ENCODE measurements at places on chromosomes 16 and 17.

DNA sequence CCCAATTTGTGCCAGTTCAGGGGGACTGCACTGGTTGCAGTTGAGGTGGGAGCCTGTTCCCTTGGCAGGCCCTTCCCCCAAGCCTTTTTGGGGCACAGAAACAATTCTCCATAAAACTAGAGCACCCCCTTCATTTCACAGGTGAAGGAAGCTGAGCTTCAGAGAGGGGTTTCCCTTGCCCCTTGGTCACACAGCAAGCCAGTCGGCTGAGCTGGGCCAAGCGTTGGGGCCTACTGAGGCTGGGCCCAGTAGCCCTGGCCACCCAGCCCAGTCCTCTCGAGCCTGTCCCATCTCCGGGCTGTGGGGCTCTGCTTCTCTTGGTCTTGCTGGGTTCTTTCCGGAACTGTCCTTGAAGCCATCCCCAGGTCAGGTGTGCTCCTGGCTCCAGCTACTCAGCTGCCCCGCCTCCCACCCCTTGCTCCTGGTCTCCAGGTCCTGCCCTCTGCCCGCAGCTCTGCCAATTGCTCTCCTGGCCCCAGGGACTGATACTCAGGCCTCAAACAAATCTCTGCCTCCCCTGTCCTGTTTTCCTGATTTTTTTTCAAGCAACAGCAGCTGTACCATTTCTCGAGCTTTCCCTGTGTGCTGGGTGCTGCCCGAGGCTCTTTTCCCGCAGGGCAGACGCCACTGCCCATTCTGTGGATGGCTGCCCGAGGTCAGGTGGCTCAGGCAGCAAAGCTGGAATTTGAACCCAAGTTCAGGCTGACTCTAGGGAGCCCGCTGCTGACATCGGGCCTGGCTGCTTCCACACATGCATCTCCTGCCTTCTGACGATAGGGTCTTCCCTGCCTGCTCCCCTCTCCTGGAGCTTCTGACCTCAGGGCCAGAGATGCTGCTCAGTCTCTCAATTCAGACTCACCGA lies 87.4 kb upstream of the NKD1 start:
- no peak for DNase-seq

DNA sequence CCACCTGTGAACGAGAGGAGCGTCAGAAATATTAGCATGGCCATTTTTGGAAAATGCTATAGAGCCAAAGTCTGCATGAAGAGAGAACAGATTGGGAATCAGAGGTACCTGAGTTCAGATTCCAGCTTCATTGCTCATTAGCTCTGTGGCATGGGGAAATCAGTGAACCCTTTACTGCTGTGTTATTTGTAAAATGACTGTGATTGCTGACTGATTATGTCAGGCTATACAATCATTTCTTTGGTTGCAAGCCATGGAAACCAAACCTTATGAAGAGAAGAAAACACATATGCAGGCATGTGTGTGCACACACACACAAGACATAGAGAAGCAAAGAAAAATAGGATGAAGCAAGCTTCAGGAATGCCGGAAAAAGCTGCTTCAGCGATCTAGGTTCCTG lies 101.4 kb upstream of the HSBP1 start:
- DNase-seq = no peak

DNA sequence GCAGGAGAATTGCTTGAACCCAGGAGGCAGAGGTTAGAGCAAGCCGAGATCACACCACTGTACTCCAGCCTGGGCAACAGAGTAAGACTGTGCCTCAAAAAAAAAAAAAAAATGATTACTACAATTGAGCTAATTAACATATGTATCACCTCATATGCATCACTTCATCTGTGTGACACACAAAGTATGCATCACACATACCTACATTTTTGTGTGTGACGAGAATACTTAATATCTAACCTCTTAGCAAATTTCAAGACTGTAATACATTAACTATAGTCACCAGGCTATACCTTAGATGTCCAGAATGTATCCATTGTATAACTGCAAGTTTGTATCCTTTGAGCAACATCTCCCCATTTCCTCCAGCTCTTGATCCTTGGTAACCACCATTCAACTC lies 214.2 kb upstream of the MON1B start:
- no peak for DNase-seq

DNA sequence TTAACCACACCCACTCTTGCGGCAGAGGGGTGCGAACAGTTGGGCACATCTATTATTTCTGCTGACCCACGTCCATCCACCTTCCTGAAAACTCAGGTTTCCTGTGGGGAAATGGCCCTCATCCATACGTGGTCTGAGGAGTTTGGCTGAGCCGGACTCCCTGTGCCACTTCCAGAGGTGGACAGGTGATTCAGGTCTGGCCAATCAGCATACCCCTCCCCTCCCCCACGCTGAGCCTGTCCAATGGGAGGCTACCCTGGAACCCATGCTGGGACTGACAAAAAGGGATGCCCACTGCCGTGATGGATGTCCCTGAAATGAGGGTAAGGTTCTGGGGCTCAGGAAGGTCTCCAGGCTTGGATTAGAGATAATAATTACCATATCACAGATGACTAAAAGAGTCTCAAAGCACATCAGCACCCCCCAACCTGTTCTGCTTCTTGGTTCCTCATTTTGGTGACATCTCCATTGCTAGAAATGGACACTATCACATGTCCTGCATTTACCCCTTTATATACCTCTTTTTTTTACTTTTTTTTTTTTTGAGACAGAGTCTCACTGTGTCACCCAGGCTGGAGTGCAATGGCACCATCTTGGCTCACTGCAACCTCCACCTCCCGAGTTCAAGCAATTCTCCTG lies 5.3 kb upstream of the MAPK7 start:
- DNase-seq = no peak

DNA sequence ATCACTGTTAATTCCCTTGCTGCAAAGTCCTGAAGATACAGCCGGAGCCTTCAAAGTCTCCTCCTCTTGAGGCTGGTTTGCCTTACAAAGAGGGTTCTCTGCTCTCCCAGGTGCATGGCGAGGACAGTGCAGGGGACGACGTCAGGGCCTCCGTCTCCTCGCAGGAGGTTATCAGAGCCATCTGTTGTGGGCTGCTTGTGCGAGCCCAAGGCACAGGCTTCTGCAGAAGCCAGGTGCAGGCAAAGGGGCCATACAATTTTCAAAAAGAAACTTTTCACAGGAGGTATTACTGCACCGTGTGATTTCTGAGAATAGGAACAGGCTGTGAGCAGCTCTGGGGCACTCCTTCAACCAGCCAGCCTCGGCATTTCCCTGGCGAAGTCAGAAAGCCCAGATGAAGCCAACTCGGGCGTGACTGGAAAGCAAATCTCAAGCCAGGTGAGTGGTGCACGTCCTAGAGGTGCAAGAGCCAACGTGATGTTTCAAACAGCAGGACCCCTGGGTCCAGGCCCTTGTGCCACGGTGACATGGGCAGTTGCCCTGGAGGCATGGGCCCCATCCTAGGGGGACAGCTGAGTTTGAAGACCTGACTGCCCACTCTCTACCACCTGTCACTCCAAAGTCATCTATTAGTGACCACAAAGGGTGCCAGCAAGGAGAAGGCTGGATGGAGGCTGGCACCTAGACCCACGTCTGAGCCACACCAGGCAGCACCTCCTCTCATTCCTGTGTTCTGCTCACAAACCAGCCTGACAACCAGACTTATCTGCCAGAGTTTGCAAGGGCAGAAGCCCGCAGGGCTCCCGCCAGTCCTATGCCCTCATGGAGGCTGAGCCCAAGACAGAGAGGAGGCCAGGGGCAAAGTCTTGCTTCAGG lies 68.6 kb downstream of the SMPD3 start:
- no peak for DNase-seq

- DNase-seq = no peak
Measured at GRCh38 chr16:89448656-89449055, 41.7 kb downstream of the ANKRD11 start.

DNA sequence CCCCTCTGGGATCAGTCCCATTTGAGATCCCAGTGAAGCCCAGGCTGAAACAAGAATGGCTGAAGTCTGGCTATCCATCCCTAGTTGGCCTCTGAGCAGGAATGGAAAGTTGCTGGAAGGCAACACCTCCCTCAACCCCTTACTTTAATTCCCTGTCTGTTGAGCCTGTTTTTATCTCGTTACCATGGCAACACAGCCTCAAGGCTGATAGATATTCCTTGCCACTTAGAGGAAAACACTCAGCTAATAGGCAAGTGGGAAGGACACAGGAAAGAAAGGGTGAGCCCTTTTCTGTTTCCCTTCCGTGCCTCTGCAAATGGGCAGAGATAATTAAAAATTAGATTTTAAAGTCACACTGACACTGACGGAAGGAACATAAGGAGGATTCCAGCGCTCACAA lies 75.5 kb upstream of the CLEC3A start:
- no peak for DNase-seq

DNA sequence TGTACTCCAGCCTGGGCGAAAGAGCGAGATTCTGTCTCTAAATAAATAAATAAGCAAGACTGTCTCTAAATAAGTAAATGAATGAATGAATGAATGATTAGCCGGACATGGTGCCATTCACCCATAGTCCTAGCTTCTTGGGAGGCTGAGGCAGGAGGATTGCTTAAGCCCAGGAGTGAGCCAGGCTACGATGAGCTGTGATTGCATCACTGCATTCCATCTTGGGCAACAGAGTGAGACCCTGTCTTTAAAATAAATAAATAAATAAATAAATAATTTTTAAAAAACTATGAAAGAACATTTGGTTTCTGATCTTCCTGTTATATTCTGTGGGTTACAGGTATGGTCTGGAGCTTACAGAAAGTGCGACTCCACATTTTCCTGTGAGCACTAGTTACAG lies 65.0 kb downstream of the C17orf58 start:
- no peak for DNase-seq

DNA sequence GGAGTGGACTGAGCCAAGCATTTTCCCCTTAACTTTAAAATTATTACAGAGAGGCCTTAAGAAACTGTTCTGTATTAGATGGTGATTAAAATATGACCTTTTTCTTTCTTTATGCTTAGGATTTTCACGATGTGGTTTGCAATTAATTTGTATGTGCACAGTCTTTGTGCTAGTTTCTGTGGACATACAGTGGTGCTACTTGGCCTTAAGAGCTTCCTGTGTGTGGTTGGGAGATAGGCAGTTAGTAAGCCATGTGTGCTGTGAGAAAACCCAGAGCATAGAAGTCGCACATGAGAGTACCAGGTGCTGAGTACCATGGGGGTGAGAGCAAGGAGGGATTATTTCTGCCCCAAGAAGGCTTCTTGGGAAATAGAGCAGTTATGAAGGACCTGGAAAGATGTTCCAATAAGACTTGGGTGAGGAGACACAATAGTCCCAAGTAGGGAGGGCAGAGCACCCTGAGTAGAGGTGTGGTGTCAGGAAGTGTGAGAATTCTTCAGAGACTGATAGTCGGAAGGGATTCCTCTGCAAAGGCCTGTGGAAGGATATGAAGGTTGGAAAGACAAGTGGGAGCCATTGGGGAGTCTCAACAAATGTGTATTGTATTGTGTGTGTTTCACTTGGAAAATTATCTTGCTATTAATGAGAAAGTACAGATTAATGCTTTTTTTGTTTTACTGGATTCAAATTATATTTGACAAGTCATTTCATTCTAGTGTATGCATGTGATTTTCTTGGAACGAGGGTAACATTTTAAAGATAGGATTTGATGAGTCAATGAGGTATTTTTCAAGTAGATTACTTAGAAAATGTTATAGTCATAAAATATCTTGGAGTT lies 239.9 kb downstream of the PRKCA start:
- no peak for DNase-seq
